ENCODE measurements at places on chromosomes 16 and 17. TPM values are rescaled to one million over a fixed set of nuclear protein-coding genes. Genes with fewer than 3 reads are reported as not detected.

The CHST6 gene
- total RNA-seq: 2.1 TPM

The MVD gene
- 77.8 TPM for total RNA-seq

The KRT40 gene
- not detected for total RNA-seq

The TBC1D26 gene
- total RNA-seq: 0.39 TPM

The TAC4 gene
- total RNA-seq: not detected

The ZNF319 gene
- total RNA-seq: 7.1 TPM

The RNF112 gene
- 5.0 TPM for total RNA-seq

The KRTAP3-2 gene
- not detected for total RNA-seq
